ENCODE measurements at places on chromosomes 1 and 21. TPM values are rescaled to one million over a fixed set of nuclear protein-coding genes. Genes with fewer than 3 reads are reported as not detected.

DNA sequence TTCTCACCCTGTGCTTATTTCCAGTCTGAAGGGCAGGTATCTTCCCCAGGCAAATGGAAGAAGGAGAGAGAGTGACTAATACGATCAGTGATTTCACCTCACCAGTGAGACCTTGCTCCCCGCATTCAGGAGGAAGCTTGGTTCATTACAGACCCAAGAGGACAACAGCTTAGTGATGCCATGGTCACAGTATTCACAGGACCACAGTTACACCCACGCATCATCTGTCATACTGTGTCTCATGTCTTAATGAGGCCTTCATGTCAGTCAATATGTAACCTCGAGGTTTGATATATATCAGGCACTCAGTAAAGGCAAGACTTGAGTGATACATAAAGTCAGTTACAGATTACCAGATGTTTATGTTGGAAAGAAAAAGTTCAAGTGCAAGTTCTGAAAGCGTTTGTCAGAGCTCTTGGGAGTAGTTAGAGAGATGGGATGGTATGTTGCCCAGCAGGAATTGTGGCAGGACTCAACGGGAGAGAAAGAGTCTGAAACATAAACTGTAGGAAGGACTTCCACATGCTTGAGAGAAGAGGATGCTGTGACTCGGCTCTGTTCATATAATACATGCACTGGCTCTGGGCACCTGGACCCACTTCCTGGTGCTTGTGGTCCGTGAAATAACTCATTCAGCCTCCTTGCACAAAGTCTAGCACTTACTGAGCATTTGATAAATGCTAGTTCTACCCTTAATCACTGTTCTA, 33.3 kb downstream of the GNPAT start:
- H3K4me1 ChIP-seq = no peaks in the 10 kb centered on the region
- no peak for DNase-seq
- no peaks in the 10 kb centered on the region for H3K27me3 ChIP-seq
- no peak overlapping the region for H3K27ac ChIP-seq

GRCh38 chr1:161163793-161164192, 2.4 kb upstream of the PPOX start:
- peaks cover 55% of the 10 kb centered on the region for H3K36me3 ChIP-seq
- H3K4me3 ChIP-seq = no peak overlapping the region
- H3K4me1 ChIP-seq = peaks cover 52% of the 10 kb centered on the region
- DNase-seq = no peak

DNA sequence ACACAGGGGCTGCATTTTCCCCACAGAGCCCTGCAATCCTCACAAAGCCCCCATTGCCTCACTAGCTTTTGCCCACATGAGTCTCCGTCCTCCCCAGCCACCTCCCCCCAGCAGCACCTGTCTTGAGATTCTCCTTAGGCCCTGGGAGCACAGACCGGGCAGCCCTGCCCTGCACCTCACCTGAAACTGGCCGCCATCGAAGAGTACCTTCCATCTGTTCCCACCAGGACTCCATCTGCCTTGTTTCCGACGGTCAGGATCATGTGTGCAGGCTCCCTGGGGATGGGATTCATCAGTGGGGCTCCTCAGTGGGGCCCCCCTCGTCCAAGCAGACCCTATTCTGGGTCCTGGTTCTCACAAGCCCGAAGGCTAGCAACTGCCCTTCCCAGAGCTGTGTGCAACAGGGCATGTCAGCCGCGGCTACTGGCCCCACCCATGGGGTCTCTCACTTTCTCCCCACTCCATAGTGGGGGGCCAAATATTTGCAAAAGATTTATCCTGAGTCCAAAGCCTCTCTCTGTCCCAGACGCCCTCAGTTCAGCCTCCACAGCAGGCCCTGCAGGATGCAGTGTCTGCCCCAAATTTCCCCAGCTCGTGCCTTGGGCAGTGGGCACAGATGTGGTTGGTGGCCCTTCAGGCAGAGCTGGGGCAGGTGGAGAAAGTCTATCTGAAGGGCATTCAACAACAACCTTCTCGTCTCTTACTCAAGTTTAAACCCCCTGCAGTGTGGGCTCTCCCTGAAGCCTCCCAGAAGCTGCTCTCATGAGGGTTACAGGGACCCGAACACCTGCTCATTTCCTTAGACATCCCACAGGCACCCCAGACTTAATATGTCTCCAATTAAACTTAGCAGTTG, 4.8 kb downstream of the PDZK1IP1 start:
- no peaks in the 10 kb centered on the region for H3K36me3 ChIP-seq
- H3K4me1 ChIP-seq = peaks cover 15% of the 10 kb centered on the region
- no peak overlapping the region for H3K27ac ChIP-seq
- H3K4me3 ChIP-seq = no peak overlapping the region

The OXCT2 gene
- 1.8 TPM for total RNA-seq

The KCNK1 gene
- 10.5 TPM for total RNA-seq

The LDLRAD1 gene
- total RNA-seq = not detected

The IRF6 gene
- total RNA-seq = 2.8 TPM

The COL6A1 gene
- total RNA-seq = 156 TPM

The CLCN6 gene
- 16.5 TPM for total RNA-seq

The FMN2 gene
- 17.1 TPM for total RNA-seq

The VWA5B1 gene
- 10.4 TPM for total RNA-seq

All from spinal cord (tissue), 10 donors.